ENCODE measurements at places on chromosomes 12 and 14.
A peak's percentile ranks its signal among the peaks of the same experiment; 100 is the strongest.

DNA sequence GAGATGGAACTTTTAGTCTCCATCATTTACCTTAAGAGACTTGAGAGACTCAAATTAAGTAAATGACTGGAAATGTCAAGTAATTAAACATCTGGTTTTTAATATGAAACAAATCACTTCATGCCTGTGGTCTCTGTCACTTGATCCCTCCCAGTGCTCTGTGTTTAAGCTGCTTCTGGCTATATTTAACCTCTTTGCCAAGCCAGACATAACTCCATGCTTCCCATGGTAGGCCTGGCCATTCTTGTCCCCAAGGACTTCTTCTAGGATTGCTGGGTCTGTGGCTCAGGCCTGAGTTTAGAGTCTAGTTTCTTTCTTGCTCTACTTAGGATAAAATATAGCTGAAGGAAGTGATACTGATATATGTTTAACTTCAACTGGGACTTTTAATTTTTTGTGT, 1013.6 kb downstream of the FLRT2 start:
- no peak for DNase-seq

- DNase-seq = no peak
These were observed 510.4 kb downstream of the SLC16A7 start for GRCh38 chr12:60106214-60106613.

DNA sequence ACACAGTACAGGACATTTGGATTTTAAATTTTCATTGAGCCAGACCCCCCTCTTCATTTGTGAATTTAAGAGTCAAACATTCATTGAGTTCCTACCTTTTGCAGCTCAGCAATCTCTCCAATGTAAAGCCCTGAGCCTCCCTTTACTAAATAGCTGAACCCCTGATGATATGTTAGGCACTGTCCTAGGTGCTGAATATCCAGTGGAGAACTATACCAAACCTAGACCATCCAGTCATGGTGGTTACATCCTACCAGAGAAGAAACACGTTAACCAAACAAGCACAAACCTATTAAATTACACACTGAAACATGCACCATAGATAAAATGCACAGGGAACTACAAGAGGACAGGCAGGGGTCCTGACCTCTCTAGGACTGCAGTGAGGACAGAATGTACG, 1585.3 kb upstream of the TMEM132C start:
- DNase-seq = no peak

- no peak for DNase-seq
These were observed 5.4 kb downstream of the DLK1 start for GRCh38 chr14:100731846-100732765.

- no peak for DNase-seq
These were observed 14.5 kb downstream of the CAPZA3 start for GRCh38 chr12:18752280-18752920.

DNA sequence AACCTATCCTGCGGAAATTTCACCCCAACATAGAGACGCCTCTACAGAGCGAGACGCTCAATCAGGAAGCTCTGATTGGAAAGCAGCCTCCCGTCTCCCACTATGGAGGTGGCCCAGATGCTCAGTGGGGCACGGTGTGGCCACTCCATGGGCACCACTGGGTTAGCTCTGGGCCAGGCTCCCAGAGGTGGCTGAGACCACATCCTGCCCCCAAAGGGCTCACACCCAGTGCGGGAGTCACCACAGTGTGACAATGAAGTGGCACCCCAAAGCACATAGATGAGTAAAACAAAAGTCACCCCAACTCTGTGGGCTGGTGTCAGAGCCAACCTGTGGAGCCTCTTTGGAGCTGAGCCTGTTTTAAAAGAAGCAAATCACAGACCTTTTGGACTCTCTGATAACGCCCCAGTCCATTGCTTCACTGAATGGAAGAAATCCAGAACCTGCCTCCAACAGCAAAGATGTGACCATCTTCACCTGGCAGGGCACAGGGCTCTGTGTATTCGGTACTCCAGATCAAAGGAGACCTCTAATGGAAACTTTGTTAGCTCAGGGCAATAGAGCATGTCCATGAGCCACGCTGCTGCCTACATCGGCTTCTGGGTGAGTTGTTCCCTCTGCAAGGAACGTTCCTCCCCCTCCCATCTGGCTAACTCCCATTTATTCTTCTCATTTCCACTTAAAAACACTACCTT, 19.6 kb downstream of the CLMN start:
- DNase-seq = no peak

- no peak for DNase-seq
These were observed 187.4 kb downstream of the LRIG3 start for GRCh38 chr12:58732894-58733293.

DNA sequence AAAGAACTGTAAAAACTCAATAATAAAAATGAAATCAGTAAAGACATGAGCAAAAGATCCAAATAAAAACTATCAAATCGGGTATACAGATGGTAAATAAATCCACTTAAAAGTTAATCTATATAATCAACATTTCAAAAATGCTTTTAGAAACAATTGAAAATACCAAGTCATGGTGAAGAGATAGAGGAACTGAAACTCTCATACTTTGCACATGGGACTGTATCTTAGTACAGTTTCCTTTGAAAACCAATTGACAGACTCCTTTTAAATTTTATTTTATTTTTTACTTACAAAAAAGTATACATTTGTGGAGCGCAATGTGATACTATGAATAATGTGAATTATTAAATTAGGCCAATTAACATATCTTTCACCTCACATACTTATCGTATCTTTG, 98.6 kb upstream of the FAR2 start:
- no peak for DNase-seq

GRCh38 chr12:53739214-53740129, 12.2 kb upstream of the CALCOCO1 start:
- DNase-seq = no peak

DNA sequence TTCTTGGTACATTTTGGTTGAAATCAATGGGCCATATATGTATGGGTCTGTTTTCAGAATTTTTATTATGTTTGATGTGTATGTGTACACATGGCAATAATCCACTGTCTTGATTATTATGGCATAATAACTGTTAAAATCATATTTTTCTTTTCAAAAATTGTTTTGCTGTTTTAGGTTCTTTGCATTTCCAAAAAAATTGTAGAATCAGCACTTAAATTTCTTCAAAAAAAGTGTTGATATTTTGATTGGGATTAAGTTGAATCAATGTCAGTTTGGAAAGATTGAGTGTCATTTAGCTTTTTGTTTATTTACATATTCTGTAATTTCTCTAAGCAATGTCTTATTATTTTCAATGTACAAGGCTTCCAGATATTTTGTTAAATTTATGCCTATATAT, 154.1 kb downstream of the SLC5A8 start:
- no peak for DNase-seq

- DNase-seq = no peak
These were observed 118.2 kb downstream of the SCARB1 start for GRCh38 chr12:124745465-124745890.

- DNase-seq = no peak
These were observed 10.6 kb downstream of the SDS start for GRCh38 chr12:113392988-113393579.

DNA sequence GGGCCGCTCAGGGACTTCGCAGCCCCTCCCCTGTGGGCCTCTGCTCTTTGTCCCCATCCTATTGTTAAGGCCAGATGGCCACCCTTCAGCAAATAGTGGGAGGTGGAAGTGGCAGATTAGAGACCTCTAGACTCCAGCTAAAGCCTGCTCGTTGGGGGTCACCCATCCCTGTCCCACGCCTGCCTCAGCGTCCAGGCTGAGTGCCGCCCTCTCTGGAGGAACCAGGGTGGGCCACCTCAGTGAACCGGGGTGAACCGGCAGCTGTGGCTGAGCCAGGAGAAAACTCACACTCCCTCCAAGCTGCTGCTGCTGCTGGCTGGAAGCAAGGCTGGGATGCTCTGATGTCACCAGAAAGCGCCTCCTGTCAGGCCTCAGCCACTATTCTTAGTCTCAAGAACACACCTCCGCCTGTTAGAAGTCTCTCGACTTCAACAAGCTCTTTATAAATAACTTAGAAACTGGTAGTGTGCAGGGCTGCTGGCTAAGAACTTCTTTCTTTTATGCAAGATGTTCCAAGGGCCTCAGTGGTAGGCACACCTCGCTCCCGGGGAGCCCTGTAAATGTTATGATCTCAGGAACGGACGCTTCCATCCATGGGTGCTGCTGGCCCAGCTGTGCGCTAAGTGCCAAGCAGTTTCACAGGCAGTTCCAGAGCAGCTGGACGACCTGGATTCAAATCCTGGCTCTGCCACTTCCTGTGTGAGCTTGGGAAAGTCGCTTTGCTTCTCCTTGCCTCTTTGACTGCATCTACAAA, 19.8 kb upstream of the TESC start:
- no peak for DNase-seq

- DNase-seq = no peak
These were observed 37.6 kb downstream of the RTL1 start for GRCh38 chr14:100865682-100866591.

- DNase-seq = no peak
These were observed 134.7 kb downstream of the CMAS start for GRCh38 chr12:22180705-22181104.

DNA sequence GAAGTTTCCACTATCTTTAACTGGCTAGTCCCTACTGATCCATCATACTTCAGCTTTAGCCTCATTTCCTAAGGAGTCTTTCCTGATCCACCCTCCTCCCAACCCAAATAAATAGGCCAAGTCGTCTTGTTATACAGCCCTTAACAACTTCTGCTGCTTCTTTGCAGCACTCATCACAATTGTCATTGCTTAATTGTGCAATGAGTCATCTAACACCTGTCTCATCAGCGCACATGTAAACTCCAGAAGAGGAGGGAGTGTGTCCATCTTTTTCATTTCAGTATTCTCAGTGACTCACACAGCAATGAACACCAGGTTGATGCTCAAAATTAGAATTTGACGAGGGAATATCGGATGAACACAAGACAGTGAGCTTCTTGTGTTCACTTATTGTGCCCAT, 87.3 kb downstream of the SUDS3 start:
- no peak for DNase-seq

GRCh38 chr14:87847216-87847755, 145.7 kb downstream of the GALC start:
- no peak for DNase-seq

DNA sequence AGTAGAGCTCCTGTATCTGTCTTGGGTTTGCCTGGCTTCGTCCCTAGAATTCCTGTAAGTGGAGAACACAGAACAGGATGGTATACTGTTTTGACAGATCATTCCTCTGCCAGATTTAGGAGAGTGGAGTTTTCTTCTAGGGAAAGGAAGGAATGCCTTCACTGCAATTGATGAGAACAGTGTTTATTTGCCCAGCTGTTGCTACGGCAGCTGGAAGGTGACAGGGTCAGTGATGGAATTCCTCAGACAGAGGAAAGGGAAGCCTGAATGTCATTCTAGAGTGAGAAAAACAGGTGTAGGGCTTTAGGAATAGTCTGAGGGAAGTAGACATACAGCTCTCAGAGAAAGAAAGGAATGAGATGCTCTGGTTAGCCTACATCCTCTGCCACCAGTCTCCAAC, 11.7 kb downstream of the CSRNP2 start:
- no peak for DNase-seq

- no peak for DNase-seq
These were observed 751.0 kb upstream of the TMEM132C start for GRCh38 chr12:127515941-127516340.

GRCh38 chr14:45621731-45622130, 368.7 kb upstream of the MIS18BP1 start:
- DNase-seq = no peak

DNA sequence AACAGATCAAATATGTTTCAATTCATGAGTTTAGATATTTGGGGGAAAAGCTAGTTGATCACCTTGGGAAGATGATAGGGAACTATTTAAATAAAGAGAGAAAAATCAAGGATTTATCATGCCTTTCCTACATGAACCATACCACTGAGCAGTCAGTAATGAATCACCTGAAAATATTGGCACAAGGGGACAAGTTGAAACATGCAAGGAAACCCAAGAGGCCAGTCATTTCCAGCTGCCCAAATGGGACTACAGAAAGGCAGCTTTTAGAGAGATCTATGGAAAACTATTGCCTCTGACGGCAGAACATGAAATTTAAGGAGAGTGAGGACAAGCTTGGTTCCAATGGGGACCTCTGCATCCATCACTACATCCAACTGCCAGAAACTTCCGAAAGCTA, 14.1 kb upstream of the ETV6 start:
- DNase-seq = no peak

GRCh38 chr12:52359621-52360061, 7.6 kb downstream of the KRT85 start:
- DNase-seq = no peak

GRCh38 chr12:116455540-116456329, 103.4 kb upstream of the MAP1LC3B2 start:
- no peak for DNase-seq

GRCh38 chr12:107373238-107373809, 280.0 kb upstream of the CRY1 start:
- no peak for DNase-seq

GRCh38 chr14:92750994-92751400, 2.6 kb upstream of the LGMN start:
- no peak for DNase-seq

DNA sequence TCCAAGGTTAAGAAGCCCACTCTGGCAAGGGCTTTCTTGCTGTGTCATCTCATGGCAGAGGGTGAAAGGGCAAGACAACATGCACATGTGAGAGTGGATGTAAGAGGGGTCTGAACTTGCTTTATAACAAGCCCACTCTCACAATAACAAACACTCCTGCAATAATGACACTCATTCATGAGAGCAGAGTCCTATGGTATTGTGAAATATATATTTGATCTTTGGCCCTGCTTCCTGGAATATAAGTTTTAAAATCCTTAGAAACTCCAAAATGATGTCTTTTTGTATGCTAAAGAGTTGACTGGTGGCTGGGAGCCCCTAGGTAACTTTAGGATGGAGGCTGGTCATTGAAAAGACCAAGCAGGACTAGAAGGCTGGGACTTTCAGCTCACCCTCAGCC, 51.8 kb downstream of the TSPAN8 start:
- no peak for DNase-seq

- DNase-seq = peak; percentile 63
These were observed 39.7 kb downstream of the KRT80 start for GRCh38 chr12:52151837-52152783.

- no peak for DNase-seq
These were observed 203.1 kb downstream of the SLC2A13 start for GRCh38 chr12:39902821-39903220.

DNA sequence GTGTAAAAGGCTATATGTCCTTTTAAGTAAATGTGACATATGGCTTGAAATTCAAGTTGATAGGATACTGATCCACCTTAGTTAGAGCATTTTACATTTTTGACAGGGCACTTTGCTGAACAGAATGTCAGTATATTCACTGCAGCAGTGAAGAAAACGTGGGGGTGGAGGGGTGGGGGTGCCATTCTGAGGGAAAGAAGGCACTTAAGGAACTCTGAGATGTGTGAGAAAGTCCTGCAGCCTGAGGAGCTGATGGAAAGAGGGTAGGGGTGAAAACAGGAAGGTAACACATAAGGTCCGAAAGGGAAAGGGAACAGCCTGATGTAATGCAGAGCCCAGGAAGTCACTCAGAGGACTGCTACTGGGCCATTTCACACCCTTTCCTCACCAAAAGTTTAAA, 265.5 kb upstream of the GRIP1 start:
- DNase-seq = no peak

GRCh38 chr12:111296906-111297463, 71.9 kb downstream of the PHETA1 start:
- DNase-seq = no peak

GRCh38 chr14:65082930-65083329, 19.4 kb downstream of the MAX start:
- no peak for DNase-seq

GRCh38 chr14:100472094-100472455, 115.1 kb downstream of the BEGAIN start:
- DNase-seq = no peak

GRCh38 chr12:30980955-30981662, 54.6 kb downstream of the TSPAN11 start:
- DNase-seq = no peak

Measured in stimulated activated CD4-positive, alpha-beta T cell treated with anti-CD3 and anti-CD28 coated beads, Interleukin-15, amount 100 ng/mL, for 1 hour (primary cell).